ENCODE measurements at places on chromosomes 7 and 10.

DNA sequence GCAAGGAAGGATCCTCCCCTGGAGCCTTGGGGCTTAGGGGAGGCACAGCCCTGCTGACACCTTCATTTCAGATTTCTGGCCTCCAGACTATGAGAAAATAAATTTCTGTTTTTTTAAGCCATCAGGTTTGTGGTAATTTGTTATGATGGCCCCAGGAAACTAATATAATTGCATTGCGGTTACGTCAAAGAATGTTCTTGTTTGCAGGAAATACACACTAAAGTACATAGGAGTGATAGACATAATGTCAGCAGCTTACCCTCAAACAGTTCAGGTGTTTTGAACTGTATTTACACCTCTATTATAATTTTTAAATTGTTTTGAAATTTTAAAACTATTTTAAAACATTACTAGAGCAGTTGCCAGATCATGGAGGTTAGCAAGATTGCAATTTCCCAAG lies 12.6 kb upstream of the FHIP2A start:
- DNase-seq = no peak

- DNase-seq = no peak
Observed at GRCh38 chr10:50610368-50610767, 13.4 kb downstream of the SGMS1 start.

DNA sequence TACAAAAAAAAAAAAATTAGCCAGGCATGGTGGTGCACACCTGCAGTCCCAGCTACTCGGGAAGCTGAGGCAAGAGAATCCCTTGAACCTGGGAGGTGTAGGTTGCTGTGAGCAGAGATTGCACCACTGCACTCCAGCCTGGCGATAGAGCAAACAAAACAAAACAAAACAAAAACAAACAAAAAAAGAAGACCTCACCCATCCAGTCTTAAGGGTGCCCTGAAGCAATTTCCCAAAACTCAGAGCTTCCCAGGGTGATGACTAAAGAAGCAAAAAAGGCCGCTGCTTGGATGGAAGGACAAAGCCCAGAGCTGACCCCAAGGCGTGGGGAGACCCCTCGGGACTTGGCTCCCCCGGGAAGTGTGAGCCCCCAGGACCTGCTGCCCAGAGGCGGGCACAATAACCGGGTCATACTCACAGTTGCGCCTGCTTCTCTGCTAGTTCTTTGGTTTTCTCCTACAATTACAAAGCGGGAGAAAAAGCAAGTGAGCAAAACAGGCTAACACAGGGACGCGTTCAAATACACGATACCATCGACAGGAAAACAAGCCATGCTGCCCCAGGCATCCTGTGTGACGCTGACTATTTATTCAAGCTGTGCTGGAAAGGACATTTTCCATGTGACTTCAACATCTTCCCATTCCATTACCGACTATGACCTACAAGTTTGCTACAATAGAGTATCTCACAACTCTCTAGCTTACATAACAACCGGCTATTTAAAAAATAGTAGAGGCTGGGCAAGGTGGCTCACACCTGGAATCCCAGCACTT lies 29.9 kb downstream of the PAPOLB start:
- no peak for DNase-seq

DNA sequence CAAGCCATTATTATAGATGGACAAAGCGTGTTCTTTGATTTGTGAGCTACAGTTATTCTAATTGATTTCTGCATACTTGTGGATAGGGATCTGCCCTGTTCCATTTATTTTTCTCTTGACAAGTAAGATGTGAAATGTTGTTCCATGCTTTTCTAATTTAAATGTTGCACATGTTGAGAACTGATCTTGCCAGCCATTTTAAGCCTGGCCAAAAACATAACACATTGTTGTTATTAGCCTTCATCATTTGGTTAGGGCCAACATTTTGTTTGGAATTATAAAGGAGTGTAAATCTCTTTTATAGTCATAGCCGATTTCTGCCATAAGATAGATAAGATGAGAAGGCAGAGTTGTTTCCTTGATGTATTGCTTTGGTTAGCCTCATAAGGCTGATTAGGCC lies 117.0 kb downstream of the WNT2 start:
- no peak for DNase-seq

DNA sequence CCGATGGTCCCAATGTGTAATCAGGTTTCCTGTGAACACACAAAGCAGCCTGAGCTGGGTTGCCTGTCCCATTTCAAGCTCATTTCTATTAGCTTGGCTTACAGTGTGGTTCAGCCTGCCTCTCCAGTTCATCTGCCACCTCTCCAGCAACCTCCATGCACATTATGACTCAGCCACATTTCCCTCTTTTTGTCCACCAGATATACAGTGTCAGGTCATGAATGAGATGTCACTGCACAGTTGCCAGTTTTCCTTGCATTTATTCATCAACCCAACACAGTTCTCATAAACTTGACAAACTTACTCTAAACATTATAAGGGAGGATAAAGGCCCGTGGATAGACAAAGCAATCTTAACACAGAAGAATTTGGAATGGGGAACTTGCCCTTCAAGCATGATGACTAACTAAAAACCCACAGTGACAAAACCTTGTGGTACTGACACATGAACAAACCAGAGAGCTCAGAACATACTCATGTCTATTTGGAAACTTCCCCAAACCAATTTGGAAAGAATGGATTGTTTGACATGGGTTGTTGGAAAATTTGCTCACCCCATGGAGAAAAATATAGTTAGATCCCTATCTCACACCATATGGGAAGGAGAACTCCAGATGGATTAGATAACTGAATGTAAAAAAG lies 2.5 kb upstream of the CFAP58 start:
- peak; percentile 68 for DNase-seq

GRCh38 chr10:77301305-77301730 lies 336.3 kb downstream of the KCNMA1 start:
- peak; percentile 27 for DNase-seq

GRCh38 chr10:114294549-114294948 lies 55.5 kb downstream of the VWA2 start:
- DNase-seq = no peak

DNA sequence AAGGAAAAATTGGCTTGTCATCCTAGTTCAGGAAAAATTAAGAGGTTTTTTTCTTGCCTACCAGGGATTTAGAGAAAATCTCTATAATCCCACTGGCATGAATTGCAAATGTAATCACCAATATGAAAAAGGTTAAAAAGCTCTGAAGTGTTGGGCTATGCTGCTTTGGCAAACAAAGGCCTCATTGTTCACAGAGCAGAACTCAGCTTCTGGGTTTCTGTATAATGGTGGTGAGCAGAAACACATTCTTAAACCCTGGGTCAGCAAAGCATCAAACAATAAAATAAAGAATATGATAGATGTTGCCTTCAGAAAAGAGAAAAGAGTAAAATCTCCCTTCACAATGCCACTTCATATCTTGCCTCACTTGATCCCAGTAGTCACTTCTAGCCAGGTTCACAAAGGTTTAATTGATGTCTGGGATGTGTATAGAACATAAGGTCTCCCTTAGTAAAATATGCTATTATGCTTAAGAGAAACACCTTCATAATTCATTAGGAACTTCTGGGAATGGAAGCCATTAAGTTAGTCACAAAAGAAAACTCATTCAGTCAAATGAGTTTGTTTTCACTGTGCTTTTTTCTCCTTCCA lies 1255.5 kb upstream of the PHF14 start:
- DNase-seq = no peak

DNA sequence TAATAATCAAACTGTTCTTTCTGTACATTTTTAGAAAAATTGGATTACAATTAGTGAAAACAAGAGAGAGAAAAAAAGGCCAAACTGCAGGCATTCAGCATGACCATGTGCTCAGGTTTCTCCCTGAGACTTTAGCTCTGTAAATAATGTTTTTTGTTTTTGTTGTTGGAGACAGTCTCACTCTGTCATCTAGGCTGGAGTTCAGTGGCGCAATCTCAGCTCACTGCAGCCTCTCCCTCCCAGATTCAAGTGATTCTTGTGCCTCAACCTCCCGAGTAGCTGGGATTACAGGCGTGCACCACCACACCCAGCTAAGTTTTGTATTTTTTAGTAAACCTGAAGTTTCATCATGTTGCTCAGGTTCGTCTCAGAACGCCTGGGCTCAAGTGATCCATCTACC lies 23.0 kb downstream of the BZW2 start:
- no peak for DNase-seq

DNA sequence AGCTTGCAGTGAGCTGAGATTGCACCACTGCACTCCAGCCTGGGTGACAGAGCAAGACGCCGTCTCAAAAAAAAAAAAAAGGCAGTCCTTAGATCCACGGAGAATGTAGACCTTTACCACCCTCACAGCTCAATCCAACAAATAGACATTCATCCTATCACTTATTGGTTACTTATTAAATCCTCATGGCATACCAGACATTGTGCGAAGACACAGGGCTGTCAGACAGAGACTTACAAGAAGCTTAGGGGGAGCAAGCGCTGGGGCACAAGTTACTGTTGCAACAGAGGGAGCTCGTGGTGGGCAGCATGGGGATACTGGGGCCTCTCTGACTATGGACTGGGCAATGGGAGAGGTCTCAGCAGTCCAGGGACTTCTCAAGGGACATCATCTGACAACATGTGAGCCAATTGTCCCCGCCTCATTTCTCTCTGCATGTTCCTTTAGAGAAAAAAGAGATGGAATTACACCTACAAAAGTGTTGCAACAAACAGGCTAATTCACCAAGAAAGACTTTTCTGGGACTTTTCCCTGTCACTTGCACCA lies 82.8 kb upstream of the TNS3 start:
- DNase-seq = no peak

GRCh38 chr10:89830624-89831023 lies 129.2 kb downstream of the KIF20B start:
- no peak for DNase-seq

DNA sequence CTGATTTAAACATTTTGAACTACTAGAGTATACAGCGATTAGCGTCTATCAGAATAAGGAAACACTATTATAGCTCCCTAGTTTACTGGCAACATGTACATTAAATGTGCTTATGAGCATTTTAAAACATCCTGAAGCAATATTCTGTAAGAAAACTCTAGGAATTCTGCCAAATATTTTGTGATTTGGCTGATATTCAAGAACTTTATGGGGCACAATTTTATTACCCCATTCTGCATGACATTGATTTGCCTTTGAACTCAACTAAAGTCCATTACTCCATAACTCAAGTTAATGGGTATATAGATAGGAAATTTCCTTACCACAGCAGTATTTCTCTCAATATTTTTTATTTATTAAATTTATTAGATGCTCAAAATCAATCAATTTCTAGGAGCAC lies 369.9 kb upstream of the KCND2 start:
- no peak for DNase-seq

- DNase-seq = no peak
Observed at GRCh38 chr10:28434063-28434462, 98.9 kb upstream of the WAC start.

DNA sequence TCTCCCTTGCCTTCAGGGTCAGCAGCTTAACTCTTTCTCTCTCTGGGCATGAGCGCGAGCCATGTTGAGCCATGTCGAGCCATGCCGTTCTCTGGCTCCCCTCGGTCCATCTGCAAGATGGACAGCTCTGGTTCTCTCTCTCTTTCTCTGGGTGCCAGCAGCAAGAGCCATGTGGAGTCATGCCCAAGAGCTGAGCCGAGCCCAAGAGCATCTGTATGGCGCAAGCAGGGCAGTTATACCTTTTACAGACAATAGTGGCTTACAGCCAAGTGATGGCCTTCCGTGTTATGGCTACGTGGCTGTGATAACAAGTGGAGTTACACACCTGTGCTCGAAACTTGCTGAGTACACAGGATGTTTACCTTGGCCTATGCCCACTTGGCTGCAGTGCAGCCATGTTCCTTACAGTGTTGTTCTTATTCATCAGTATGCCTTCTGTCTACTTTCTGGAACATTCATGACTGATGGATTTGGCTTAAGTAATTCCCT lies 327.7 kb downstream of the GLRX3 start:
- DNase-seq = no peak

DNA sequence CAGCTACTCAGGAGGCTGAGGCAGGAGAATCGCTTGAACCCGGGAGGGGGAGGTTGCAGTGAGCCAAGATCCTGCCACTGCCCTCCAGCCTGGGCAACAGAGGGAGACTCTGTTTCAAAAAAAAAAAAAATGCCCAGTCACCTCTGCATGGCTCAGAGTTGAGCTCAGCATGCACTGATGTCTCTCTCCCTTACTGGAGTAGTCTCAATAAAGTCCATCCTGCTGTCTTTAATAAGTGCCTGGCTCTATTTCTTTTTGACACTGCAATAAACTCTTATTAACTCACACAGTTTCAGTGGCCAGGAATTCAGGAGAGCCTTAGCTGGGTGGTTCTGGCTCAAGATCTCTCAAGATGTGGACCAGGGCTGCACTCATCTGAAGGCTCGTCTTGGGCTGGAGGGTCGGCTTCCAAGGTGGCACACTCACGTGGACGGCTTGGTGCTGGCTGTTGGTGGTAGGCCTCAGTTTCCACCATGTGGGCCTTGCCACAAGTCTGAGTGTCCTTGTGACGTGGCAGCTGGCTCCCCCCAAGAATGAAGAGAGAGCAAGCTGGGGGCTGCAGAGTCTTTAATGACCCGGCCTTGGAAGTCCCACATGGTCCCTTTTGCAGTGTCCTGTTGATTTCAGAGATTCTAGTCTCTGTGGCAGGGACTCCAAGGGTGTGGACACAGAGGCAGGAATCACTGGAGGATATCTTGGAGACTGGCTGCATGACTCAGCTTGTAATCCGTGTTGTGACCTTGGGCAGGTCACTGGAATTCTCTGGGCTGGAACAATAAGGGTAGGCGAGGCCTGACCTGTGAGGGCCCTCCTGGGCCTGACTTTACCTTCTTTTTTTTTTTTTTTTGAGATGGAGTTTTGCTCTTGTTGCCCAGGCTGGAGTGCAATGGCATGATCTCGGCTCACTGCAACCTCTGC lies 85.9 kb upstream of the KMT2C start:
- no peak for DNase-seq

- DNase-seq = no peak
Observed at GRCh38 chr10:46232084-46232483, 54.7 kb upstream of the ANTXRL start.

DNA sequence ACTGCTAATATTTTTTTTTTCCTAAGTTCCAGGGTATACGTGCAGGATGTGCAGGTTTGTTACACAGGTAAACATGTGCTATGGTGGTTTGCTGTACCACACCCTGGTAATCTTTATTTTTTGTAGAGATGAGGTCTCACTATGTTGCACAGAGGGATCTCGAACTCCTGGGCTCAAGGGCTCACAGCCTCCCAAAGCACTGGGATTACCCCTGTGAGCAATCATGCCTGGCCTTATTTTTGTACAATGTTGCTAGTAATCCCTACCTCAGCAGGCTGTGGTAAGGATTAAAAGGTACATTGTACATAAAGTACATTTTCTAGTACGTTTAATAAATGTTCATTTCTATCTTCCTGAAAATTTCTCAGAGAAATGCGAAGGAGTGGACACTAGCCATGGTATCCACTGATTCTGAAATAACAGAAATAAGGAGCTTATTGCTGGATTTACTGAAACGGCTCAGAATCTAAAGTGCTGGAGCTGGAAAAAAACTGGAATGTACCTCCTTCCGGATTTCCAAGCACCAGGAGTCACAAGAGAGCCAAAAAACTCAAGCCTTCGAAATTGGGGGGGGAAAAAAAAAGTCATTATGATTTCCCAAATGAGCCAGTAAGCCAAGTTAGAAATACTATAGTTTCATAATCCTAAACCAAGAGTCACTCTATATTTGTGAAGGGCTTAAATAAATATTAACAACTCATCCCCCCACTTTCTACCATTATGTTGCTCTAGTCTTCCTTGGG lies 69.6 kb downstream of the NT5C2 start:
- DNase-seq = no peak
